Stimulated activated CD8-positive, alpha-beta memory T cell treated with anti-CD3 and anti-CD28 coated beads, Interleukin-15, amount 100 ng/mL, for 24 hours (primary cell): ENCODE measurements at places on chromosomes 6 and 20.

GRCh38 chr6:6915813-6916547, 191.8 kb upstream of the RREB1 start:
- DNase-seq, result no peak

DNA sequence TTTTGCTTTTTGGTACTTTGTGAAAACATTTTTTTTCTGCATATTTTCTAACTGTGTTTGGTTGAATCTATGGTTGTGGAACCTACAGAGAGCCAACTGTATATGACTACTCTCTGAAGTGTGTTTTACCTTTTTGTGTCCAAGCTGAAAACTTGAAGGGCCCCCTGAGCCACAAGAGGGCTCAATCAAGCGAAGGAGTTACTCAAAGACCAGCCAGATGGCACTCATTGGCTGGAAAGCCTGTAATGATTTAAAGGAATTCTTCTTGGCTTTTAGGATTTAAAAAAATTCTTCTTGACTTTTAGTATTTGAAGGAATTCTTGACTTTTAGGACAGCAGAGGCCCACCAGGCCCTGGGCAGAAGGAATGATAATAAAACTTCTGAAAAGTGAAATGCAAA, 27.0 kb upstream of the ECI2 start:
- DNase-seq, result no peak

DNA sequence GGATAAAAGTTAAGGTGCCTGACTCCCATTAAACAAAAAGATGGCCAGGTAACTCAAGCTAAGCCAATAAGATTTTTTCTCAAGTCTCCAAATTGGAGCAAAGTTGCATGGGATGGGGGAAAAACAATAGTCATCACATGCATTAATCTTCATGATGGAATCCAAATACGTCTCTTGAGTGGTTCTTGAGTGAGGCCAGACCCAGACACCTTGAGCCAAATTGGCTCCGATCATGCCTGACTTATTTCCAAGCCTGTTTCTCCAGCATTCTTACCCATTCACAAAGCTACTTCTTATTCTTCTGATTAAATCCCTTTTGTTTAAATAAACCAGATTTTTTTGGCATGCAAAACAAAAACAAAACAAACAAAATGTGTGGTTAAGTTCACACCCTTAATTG, 420.3 kb upstream of the NRSN1 start:
- no peak for DNase-seq

DNA sequence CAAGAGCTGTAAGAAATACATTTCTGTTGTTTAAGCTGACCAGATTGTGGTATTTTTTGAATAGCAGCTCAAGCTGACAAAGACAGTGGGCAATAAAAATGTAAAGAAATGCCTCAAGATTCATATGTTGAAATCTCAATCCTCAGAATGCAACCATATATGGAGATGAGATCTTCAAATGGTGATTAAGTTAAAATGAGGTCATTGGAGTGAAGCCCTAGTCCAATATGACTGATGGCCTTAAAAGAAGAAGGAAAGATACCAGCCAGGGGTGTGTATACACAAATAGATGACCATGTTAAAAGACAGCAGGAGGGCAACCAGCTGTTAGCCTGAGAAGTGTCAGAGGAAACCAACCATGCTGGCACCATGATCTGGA, 7.1 kb upstream of the DDO start:
- DNase-seq, result no peak

DNA sequence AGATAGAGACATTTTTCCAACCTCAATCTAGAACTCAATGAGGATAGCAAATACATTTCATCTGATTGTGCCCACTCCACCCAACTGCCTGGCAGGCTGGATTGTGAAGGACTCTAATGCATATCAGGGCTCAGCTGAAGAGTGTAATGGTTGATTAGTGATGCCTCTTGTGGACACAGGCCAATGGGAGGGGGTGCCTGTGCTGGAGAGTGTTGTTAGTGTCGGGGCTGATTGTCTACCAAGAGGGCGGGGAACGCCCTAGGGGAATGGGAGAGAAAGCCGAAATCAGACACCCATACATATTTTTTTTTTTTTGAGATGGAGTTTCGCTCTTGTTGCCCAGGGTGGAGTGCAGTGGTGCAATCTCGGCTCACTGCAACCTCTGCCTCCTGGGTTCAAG, 103.7 kb upstream of the SALL4 start:
- DNase-seq, result no peak

GRCh38 chr6:24720131-24720603, 1.2 kb upstream of the C6orf62 start:
- peak; percentile 65 for DNase-seq

DNA sequence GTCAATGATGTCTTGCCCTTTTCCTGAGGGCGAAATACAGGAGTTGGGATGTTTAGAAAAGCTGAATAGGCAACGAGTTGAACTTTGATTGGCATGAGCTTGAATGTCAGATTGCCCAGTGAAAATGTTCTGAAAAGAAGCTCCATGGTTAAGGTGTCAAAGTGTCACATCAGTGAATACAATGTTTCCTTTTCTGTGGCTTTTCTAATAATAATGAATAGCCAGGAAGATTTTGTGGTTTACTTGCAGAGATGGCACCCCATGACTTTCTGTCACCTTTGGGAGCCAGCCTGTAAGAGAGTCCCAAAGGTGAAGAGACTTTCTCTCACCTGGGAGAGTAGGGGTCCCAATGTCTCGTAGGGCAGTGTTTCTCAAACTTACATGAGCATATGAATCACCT, 119.2 kb downstream of the KCNQ5 start:
- no peak for DNase-seq

DNA sequence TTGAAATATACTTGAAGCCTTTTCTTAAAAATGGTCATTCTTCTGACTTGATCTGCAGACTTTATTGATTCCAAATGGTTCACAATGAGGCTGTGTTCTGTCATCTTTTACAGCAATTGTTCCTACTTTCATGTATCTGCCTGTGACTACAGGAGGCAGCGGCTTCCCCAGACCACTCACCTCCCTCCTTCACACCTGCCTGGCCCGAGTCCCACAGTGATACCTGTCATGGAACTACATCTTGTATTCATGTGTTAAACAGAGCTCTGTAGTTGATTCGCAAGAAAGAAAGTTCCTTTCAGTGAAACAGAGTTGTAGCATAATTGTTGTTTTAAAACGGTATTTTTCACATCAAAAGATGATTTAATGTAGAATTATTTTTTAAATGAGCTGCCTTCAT, 673.5 kb upstream of the AGPAT4 start:
- no peak for DNase-seq

DNA sequence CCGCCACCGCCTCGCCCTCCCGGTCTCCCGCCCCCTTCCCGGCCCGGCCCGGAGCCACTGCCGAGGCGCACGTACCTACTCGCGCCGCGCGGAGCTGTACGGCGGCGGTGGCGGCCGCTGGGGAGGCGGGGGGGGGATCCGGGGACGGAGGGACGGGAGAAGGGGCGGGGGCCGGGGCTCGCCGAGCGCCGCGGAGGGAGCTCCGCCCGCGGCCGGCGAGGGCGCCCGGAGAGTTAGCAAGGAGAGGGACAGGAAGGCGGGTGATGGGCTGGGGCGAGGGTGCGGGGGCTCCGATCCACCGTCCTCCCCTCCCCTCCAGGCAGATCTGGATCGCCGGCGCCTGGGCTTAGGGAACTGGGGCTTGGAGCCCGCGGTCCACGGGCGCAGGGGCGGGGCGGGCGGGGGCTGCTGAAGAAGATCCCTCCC, 548 bp upstream of the TMEM74B start:
- no peak for DNase-seq

- no peak for DNase-seq
Observed at GRCh38 chr6:42363926-42364849, 87.5 kb downstream of the TRERF1 start.

DNA sequence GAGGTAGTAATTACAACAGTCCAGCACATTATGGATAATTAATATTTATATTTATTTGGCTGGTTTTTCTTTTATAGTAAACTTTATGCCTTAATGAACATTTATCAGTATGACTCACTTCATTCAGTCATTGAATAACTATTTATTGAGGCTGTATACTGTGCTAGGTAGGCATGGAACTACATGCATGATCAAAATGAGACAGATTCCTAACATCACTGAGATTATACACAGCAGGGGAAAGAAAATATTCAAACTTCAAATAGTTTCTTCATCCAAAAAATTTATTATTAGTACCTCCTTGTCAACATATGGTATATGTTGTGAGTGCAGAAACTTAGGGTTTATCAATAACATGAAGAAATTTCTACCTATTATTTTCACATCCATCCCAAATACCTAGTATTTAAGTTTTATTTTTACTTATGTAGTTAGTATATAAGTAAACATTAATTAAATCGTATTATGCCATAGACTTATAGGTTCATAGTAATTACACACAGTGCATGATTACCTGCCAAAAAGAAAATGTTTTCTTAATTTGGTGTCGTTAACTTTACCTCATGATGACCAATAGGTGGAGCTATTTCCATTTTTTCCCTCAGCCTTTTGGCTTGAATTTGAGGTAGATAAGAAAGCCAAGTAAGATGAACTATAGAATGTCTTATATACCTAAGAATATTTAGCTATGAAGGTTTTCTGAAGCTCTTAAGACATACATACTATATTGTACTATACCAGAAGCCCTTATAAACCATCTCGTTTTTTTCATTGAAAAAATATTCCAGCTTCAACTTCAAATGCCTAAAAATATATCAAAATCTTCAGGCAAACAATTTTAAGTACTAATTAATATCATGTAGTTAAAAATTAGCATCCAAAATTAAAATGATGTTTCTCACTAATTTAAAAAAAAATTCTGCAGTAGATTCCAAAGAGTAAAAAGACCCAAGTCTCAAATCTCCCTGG, 12.5 kb upstream of the TMEM30A start:
- no peak for DNase-seq

DNA sequence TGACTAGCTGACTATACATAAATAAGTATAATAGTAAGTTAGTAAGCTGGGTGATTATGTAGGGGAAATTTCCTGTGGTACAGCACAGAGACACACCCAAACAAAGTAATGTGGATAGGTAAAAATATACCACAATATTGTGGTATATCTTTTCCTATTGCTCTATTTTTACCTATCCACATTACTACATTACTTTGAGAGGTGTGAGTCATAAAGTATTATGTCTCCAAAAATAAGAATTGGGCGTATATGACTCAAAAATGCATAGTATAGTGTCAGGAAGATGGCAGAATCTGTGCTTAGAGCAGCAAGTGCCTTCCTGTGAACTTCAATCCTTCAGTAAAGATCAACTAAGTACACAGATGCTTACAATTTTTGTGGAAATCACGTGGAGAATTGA, 2.7 kb upstream of the SIRPG start:
- DNase-seq, result no peak

GRCh38 chr6:134795691-134796090, 154.2 kb downstream of the ALDH8A1 start:
- no peak for DNase-seq

- no peak for DNase-seq
Observed at GRCh38 chr6:136210398-136211165, 39.5 kb downstream of the MTFR2 start.

DNA sequence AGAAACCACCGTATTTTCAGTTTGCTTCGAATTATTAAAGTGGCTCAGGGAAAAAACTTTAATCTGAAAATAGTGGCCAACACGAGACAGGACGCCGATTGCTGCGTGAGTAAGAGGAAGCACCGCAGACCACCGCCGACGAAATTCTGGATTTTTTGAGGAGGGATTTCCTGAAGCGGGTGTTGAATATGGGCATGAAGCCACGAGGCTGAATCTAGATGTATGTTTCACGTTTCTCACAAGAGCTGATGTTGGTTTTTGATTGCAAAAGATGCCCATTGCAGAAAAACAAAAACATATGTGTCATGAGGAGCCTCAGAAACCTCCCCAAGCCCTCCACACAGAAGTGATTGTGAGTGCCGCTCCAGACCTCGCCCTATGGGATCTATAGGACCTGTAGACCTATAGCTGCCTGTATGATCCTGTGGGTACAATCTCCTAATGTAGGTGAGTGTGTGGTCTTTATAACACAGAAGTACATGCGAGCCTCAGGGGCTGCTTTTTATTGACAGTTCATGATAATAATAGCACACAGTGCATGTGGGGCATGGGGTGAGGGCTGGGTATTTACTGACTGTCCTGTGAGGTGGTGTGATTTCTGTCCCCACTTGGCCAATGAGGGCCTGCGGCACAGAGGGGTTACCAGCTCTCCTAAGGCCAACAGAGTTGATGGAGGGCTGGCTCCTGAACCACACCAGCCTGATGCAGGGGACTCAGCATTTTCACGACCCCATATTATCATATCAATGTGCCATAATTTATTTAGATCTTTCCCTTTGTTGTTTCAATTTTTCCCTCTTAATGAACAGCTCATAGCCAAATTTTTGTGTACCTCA, 243.9 kb downstream of the DLL1 start:
- no peak for DNase-seq

DNA sequence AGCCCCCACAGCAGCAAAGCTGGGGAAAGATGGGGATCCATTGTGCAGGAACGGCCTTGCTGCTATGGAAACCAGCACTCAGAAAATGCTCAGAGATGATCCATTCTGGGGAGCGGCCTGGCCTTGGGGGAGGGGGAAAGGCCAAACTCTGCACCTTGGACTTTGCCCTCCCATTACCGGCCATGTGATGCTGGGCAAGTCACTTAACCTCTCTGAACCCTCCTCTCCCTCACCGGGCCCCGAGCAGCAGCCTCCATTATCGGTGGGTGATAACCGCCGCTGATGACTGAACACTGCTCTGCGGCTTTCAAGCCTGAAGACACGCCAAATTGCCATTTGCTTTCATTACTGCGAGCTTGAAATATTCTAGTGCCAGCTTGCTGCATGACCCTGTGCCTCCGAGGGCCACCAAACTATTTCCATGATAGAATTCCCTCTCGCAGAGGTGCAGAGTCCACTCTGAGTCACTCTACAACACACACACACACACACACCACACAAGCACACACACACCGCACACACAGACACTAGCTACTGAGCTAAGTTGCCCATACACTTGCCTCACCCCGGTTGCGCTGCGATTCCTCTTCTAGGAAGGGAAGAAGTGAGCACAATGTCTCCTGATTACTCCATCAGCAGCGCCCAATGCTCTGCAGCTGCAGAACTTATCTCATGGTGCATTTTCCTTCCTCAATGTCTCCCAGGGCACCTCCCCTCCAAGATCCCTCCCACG, 20.6 kb upstream of the SIRPA start:
- no peak for DNase-seq

- no peak for DNase-seq
Observed at GRCh38 chr6:47780510-47781356, 1.1 kb upstream of the OPN5 start.

DNA sequence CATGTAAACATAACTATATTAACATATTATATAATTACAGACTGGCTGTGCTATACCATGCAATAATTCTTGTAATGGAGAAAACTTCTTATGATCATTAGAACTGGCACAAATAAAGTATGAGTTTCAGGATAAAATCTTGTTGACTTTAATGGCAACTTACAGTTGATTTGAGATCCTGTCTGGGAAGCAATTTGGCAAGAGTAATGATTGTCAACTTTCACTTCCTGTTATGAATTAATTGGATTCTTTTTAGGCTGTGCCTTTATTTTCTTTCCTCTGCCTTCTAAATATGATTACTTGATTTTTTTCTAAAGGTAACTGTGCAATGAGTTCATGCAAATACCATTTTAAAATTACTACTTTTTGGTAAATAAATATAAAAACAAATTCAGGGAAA, 158.1 kb upstream of the B3GAT2 start:
- DNase-seq, result no peak

GRCh38 chr20:58712806-58713731, 20.5 kb downstream of the NPEPL1 start:
- DNase-seq, result no peak

- no peak for DNase-seq
Observed at GRCh38 chr6:71289039-71289801, 609 bp downstream of the OGFRL1 start.

GRCh38 chr6:128302942-128303341, 217.5 kb downstream of the PTPRK start:
- no peak for DNase-seq
